CD4-positive, alpha-beta T cell treated with Interleukin-15 for 1 hour (primary cell): ENCODE measurements at places on chromosomes 12 and 14.
A peak's percentile ranks its signal among the peaks of the same experiment; 100 is the strongest.

GRCh38 chr12:83536496-83536895, 849.8 kb downstream of the TMTC2 start:
- no peak for DNase-seq

- no peak for DNase-seq
These were observed 3.0 kb upstream of the SNW1 start for GRCh38 chr14:77763978-77764377.

GRCh38 chr12:16610743-16611142, 4.8 kb upstream of the LMO3 start:
- no peak for DNase-seq

DNA sequence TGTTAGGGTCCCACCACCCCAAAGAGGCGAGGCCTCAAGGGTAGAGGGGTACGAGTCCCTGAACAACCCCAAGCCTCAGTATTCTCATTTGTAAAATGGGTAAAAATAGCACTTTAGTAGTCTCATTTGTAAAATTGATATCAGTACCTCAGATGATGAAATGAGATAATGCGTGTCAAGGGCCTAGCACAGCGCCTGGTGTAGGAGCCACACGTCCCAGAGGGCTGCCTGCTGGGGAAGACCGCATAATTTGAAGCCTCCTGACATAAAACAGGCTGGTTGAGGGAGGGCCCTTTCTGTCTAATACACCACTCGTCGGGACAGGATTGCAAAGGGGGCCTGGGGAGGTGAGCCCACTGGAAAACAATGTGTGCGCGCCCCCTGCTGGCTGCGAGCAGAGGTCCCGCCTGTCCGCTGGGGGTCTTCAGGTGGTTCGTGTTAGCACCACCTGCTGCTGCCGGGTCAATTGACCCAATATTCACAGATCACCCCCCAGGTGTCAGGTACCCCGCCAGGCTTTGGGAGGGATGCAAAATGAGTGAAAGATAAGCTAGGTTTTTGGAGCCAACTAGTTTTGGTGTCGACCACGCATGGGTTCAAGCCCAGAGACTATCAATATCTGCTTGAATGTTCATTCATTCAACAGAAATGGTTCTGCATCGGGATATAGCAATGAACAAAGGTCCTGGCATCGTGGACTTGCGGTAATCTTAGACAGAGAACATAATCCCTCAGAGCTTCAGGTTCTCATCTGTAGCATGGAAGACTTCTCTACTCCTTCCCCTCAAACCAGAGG, 24.7 kb upstream of the IRF2BPL start:
- peak; percentile 81 for DNase-seq

DNA sequence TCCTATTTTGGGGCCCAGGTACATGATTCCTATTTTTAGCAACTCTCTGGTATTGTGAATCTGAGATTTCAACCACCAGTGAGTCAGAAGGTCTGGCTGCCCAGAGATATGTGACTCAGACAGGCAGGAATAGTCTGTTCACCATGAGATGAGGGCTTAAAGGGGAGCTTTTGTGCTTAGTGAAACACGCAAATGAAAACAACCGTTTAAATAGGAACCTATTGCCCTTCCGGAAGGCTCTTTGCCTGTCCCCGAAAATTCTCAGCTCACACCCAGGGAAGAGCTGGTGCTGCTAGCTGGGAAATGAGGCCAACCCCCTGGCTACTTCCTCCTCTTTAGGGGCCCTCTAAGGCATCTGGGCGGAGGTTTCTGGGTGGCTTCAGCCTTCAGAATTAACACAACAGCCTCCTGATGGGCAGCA, 283.6 kb downstream of the CACNA1C start:
- peak; percentile 49 for DNase-seq

DNA sequence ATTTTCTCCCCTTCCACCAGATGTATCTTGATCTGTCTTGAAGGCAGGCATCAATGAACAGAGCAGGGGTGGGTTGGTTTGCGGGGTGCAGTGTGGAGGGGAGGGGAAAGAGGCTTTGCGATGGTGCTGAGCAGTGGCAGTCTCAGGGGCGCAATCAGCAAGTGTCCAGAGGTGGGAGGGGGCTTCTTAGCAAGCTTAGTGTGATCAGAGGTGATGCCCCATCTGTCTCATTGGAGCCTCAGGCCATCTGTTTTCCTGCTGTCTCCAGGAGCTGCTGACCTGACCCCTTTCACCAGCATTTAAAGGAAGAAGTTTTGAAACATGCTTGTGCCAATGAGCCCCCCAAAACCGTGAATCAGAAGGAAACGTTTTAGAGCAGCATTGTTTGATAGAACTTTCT, 187.7 kb upstream of the LHX5 start:
- DNase-seq, result no peak

GRCh38 chr12:113879658-113880057, 86.5 kb downstream of the RBM19 start:
- no peak for DNase-seq

DNA sequence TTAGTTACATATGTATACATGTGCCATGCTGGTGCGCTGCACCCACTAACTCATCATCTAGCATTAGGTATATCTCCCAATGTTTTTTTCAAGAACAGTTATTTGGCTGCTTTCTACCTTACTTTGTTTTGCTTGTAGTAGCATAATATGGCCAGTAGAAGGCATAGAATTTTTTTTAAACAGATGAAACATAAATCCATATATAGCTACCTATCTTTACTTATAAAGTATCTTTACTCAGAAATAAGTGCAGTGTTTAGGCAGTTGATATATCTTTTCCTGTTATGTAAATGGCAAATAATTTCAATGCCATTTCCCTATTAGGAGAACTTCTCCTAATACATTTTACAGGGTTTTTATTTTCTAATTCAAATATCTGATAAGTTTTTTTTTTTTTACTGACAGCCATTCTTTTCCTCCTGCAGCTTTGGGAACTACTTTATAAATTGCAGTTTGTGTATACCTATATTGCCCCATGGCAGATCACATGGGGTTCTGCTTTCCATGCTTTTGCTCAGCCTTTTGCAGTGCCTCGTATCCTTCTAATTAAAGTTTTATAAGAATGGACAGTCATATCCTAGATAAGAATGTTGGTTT, 143.1 kb downstream of the PCNX1 start:
- no peak for DNase-seq

- no peak for DNase-seq
These were observed 191.4 kb downstream of the TTC7B start for GRCh38 chr14:90624732-90625400.

DNA sequence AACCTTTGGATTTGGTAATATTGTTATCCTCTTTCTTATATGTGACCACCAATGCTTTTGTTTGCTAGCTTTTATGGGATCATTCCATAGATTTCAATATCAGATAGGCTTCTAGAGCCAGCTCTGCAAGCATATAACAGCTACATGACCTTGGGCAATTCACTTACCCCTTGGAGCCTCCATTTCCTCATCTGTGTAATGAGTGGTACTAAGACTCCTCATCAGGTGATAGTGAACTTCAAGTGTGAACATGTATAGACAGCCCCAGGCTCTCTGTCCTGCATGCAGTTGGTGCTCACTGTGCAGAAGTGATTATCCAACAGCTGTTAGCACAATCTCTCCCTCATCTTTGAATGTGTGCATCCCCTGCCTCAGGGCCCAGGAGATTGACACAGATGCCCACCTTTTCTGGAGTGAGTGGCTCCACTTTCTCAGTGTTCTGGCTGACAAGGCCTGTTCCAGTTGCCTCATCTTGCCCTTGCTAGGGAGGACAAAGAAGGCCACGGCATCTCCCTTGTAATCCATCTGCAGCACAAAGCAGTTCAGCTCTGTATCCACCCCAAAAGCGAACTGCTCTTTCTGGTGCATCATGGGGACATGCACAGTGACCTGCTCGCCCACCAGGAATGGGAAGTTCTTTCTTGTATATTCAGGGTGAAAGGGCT, 9.2 kb downstream of the SERPINA9 start:
- no peak for DNase-seq

DNA sequence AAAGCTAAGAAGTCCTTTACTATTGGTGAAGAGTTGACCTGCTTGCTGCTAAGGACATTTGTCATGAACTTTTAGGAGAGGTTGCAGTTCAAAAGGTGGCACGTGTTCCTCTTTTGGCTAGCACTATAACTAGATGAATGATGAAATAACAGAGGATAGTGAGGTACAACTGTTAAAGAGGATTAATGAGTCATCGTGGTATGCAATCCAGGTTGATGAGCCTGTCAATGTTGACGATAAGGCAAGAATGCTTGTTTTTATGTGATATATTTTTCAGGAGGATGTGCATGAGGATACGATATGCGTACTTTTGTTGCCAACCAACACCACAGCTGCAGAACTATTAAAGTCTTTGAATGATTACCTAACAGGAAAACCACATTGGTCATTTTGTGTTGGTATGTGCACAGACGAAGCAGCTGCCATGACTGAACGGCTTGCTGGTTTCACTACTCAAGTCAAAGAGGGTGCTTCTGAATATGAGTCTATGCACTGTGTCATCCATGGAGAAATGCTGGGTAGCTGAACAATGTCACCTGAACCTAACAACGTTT, 10.6 kb downstream of the CEP128 start:
- peak; percentile 50 for DNase-seq

GRCh38 chr12:9784326-9784725, 23.6 kb upstream of the CD69 start:
- DNase-seq, result no peak
